ENCODE measurements at places on chromosomes 7 and 10. TPM values are rescaled to one million over a fixed set of nuclear protein-coding genes. Genes with fewer than 3 reads are reported as not detected.

Gene CUEDC2
- 27.4 TPM for total RNA-seq

Gene ABCA13
- not detected for total RNA-seq

Gene EDRF1
- 51.1 TPM for total RNA-seq

Gene PDE6C
- total RNA-seq, result not detected

Gene IL6
- total RNA-seq, result 0.57 TPM

Gene OR2AE1
- not detected for total RNA-seq

DNA sequence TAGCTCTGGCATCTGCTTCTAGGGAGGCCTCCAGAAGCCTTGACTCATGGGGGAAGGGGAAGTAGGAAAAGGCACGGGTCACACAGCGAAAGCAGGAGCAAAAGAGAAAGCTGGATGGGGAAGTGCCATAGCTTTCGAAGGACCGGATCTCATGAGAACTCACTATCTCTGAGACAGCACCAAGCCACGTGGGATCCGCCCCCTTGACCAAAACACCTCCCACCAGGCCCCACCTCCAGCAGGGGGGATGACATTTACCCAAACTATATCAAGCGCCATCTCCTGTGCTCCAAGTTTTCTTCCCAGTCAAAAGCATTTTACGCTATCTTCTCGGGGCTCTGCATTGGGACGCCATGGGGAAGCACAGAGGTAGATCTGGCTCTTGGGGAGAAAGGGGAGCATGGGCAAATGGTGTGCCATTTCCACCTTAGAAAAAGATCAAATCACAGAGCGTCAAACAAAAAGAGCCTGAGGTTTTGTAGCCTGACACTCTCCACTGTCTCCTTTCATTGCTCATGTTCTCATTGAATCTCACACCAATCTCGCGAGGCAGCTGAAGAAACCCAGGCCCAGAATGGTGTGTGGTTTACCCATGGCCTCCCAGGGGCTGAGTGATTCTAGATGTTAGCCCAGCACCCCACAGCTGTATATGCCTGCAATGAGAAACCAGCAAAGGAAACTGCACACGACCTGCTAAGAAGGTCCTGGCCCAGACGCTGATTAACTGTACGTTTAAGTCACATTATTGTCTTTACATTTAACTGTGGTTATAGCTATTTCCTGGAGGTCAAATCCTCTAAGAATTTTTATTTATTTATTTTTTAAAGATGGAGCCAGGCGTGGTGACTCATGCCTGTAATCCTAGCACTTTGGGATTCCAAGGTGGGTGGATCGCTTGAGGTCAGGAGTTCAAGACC, 8.1 kb upstream of the OLAH start:
- no peaks in the 10 kb centered on the region for H3K27me3 ChIP-seq
- H3K4me1 ChIP-seq, result peaks cover 16% of the 10 kb centered on the region
- no peaks in the 10 kb centered on the region for H3K36me3 ChIP-seq
- H3K4me3 ChIP-seq, result no peak overlapping the region

GRCh38 chr7:28026237-28026636, 154.4 kb downstream of the JAZF1 start:
- H3K27me3 ChIP-seq, result no peaks in the 10 kb centered on the region
- DNase-seq, result no peak
- no peak overlapping the region for H3K4me3 ChIP-seq
- peaks cover 22% of the 10 kb centered on the region for H3K4me1 ChIP-seq
- no peaks in the 10 kb centered on the region for H3K36me3 ChIP-seq
- H3K27ac ChIP-seq, result no peak overlapping the region

GRCh38 chr10:50394832-50395231, 143.5 kb upstream of the ASAH2 start:
- H3K27ac ChIP-seq, result peak overlapping the region; percentile 24
- H3K4me3 ChIP-seq, result no peak overlapping the region
- DNase-seq, result no peak

DNA sequence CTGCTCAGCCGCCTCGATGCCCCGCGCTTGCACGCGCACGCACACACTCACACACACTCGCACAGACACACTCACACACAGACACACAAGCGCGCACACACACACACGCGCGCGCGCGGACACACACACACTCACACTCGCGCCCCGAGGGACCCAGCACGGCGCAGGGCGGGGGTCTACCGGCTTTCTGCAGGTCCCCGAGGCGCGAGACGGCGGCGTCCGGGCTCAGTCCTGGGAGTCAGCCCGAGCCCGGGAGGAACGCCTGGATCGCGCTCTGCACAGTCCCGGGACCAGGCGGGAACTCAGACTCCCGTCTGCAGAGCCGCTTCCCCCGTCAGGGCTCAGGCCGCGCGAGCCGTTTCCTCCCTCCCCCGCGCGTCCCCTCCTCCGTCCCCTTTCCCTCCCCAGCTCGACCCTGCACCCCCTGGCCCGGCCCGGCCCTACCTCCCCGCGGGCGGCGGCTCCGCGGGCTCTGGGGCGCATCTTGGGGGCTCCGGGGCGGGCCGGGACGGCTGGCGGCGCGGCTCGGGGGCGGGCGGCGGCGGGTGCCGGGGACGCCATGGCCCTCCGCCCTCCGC, 464 bp downstream of the DENND2A start:
- no peak for DNase-seq
- no peak overlapping the region for H3K27ac ChIP-seq
- peak overlapping the region; percentile 91 for H3K4me3 ChIP-seq
- peaks cover 65% of the 10 kb centered on the region for H3K27me3 ChIP-seq
- H3K4me1 ChIP-seq, result peaks cover 17% of the 10 kb centered on the region

DNA sequence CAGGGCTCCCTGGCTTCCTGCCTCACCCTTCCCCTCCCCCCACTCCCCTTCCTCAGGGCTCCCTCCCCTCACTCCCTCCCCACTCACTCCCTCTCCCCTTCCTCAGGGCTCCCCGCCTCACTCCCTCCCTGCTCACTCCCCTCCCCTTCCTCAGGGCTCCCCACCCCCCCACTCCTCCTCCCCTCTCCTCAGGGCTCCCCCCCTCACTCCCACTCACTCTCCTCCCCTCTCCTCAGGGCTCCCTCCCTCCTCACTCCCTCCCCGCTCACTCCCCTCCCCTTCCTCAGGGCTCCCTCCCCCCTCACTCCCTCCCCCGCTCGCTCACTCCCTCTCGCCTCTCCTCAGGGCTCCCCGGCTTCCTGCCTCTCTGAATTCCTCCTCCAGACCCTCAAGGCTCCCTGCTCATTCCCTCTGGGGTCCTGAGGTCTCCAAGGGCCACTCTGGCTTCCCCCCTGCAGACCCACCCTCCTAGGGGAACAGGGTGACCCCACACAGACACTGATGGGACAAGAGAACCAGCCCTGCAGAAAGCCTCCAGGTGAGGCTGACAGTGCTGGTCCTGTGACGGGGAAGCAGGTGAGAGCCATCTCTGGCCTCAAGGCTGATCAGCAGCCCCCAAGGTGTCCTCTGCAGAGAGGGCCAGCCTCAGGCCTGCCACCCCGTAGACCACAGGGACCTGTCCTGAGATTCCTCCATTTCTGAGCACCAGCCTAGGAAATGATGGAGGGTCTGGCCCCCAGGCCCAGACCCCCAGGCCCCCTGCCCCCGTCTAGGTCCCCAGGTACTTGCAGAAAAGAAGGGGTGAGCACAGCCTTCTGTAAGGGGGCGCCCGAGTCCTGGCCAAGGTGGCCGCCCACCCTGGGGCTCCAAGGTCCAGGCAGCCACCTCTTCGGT, 47.2 kb downstream of the PWWP2B start:
- H3K27me3 ChIP-seq, result no peaks in the 10 kb centered on the region
- H3K4me3 ChIP-seq, result peak overlapping the region; percentile 59
- H3K36me3 ChIP-seq, result no peaks in the 10 kb centered on the region
- H3K4me1 ChIP-seq, result peaks cover 28% of the 10 kb centered on the region

- H3K27ac ChIP-seq, result no peak overlapping the region
- H3K27me3 ChIP-seq, result no peaks in the 10 kb centered on the region
- no peaks in the 10 kb centered on the region for H3K36me3 ChIP-seq
Measured at GRCh38 chr7:51326656-51327286, 10.2 kb upstream of the COBL start.

GRCh38 chr7:107312418-107312817, 143.6 kb downstream of the HBP1 start:
- H3K36me3 ChIP-seq, result peaks cover 12% of the 10 kb centered on the region
- H3K27ac ChIP-seq, result no peak overlapping the region
- H3K4me3 ChIP-seq, result no peak overlapping the region

- no peaks in the 10 kb centered on the region for H3K4me1 ChIP-seq
- no peak overlapping the region for H3K4me3 ChIP-seq
- no peaks in the 10 kb centered on the region for H3K36me3 ChIP-seq
- no peak overlapping the region for H3K27ac ChIP-seq
- peaks cover 5% of the 10 kb centered on the region for H3K27me3 ChIP-seq
Measured at GRCh38 chr10:125494651-125495239, 188.2 kb downstream of the TEX36 start.

Data from T-helper 17 cell (primary cell).